ENCODE measurements at places on chromosomes 12 and 14. TPM values are rescaled to one million over a fixed set of nuclear protein-coding genes. Genes with fewer than 3 reads are reported as not detected.

The IKZF4 gene
- 20.7 TPM for polyA plus RNA-seq

The NEDD1 gene
- polyA plus RNA-seq = 38.4 TPM

The NANOG gene
- 0.18 TPM for polyA plus RNA-seq

The LRTM2 gene
- not detected for polyA plus RNA-seq

The RAB3IP gene
- 44.9 TPM for polyA plus RNA-seq

The ATL1 gene
- 8.3 TPM for polyA plus RNA-seq

The BMAL2 gene
- polyA plus RNA-seq = 2.7 TPM

The SETD1B gene
- polyA plus RNA-seq = 12.3 TPM

The LTBR gene
- polyA plus RNA-seq = 73.8 TPM

The NR4A1 gene
- 160 TPM for polyA plus RNA-seq

The TMEM106C gene
- 110 TPM for polyA plus RNA-seq

The IFI27L1 gene
- polyA plus RNA-seq = 28.6 TPM

The ACTR6 gene
- 39.1 TPM for polyA plus RNA-seq

The TSPAN11 gene
- 14.7 TPM for polyA plus RNA-seq

The JPH4 gene
- 0.99 TPM for polyA plus RNA-seq

The FBXO21 gene
- polyA plus RNA-seq = 42.8 TPM

The ALDH2 gene
- polyA plus RNA-seq = 100 TPM

The IGFBP6 gene
- polyA plus RNA-seq = 9.6 TPM

Measured in right lung (tissue), 10 donors.